ENCODE measurements at places on chromosomes 3 and 15. TPM values are rescaled to one million over a fixed set of nuclear protein-coding genes. Genes with fewer than 3 reads are reported as not detected.

SLC38A3 gene
- not detected for total RNA-seq

CAPN3 gene
- total RNA-seq = 2.6 TPM

HHLA2 gene
- not detected for total RNA-seq

LRRC31 gene
- not detected for total RNA-seq

SMCO1 gene
- total RNA-seq = under 0.01 TPM

ZNF502 gene
- total RNA-seq = 4.2 TPM

PAK6 gene
- total RNA-seq = under 0.01 TPM

GABRG3 gene
- not detected for total RNA-seq

USP8 gene
- total RNA-seq = 54.0 TPM

C3orf70 gene
- 4.2 TPM for total RNA-seq

CFAP100 gene
- not detected for total RNA-seq

GRAMD1C gene
- 2.2 TPM for total RNA-seq

FOXB1 gene
- total RNA-seq = not detected

CCDC39 gene
- total RNA-seq = under 0.01 TPM

SPATA16 gene
- not detected for total RNA-seq

HAPLN3 gene
- 8.1 TPM for total RNA-seq

KBTBD13 gene
- not detected for total RNA-seq

FEZF2 gene
- total RNA-seq = not detected

GOLGA6L7 gene
- total RNA-seq = not detected

GOLGA8T gene
- under 0.01 TPM for total RNA-seq

ATP6V1A gene
- total RNA-seq = 117 TPM

MYEF2 gene
- 6.9 TPM for total RNA-seq

ZNF620 gene
- total RNA-seq = 0.86 TPM

TMIE gene
- total RNA-seq = under 0.01 TPM

ROPN1 gene
- total RNA-seq = not detected

OR5K2 gene
- not detected for total RNA-seq

SPTSSB gene
- not detected for total RNA-seq

STT3B gene
- 187 TPM for total RNA-seq

AMIGO3 gene
- 0.43 TPM for total RNA-seq

Measured in fibroblast of villous mesenchyme (primary cell).